ENCODE measurements at places on chromosomes 7 and 10. TPM values are rescaled to one million over a fixed set of nuclear protein-coding genes. Genes with fewer than 3 reads are reported as not detected.

DNA sequence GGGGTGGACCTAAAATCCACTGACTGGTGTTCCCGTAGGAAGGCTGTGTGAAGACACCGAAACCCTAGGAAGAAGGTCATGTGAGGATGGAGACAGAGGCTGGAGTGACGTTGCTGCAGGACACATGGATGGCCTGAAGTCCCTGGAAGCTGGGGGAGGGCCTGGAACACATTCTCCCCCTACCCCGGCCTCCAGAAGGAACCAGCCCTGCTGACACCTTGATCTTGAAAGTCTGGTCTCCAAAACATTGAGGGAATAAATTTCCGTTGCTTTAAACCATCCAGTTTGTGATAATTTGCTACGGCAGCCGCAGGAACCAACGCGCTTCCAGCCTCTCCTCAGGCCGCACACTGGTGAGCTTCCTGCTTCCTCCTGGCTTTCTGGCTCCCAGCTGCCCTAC, 288.2 kb downstream of the GLRX3 start:
- no peaks in the 10 kb centered on the region for H3K27me3 ChIP-seq
- H3K4me3 ChIP-seq, result no peak overlapping the region
- no peaks in the 10 kb centered on the region for H3K36me3 ChIP-seq

- H3K36me3 ChIP-seq, result no peaks in the 10 kb centered on the region
- H3K27ac ChIP-seq, result no peak overlapping the region
- no peak for DNase-seq
- H3K27me3 ChIP-seq, result no peaks in the 10 kb centered on the region
- no peak overlapping the region for H3K4me3 ChIP-seq
These were observed 66.9 kb upstream of the BAIAP2L1 start for GRCh38 chr7:98467570-98468312.

GRCh38 chr10:5814110-5815107, 1.2 kb upstream of the GDI2 start:
- no peaks in the 10 kb centered on the region for H3K36me3 ChIP-seq
- peak overlapping the region; percentile 89 for H3K4me3 ChIP-seq
- H3K27ac ChIP-seq, result peak overlapping the region; percentile 91
- H3K27me3 ChIP-seq, result no peaks in the 10 kb centered on the region
- no peak for DNase-seq

DNA sequence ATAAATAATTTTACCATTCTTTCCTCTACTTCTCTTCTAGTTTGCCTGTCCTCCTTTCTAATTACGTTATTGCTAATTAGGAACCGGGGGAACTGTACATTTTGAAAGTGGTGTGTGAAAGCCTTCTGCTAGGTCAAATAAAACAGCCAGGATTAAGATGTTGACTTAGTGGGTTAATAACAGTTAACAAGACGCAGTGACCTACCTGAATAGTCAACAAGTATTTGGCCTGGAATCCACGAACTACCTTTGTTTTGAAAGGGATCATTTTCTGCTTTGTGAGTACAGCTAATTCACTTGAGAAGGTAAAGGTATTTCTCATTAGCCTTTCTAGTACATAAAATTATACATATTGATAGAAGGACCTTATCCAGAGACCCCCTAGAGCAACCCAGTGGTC, 139.9 kb downstream of the COL28A1 start:
- H3K27me3 ChIP-seq, result no peaks in the 10 kb centered on the region
- DNase-seq, result no peak
- no peaks in the 10 kb centered on the region for H3K4me1 ChIP-seq
- no peak overlapping the region for H3K27ac ChIP-seq
- H3K36me3 ChIP-seq, result no peaks in the 10 kb centered on the region
- H3K4me3 ChIP-seq, result no peak overlapping the region

DNA sequence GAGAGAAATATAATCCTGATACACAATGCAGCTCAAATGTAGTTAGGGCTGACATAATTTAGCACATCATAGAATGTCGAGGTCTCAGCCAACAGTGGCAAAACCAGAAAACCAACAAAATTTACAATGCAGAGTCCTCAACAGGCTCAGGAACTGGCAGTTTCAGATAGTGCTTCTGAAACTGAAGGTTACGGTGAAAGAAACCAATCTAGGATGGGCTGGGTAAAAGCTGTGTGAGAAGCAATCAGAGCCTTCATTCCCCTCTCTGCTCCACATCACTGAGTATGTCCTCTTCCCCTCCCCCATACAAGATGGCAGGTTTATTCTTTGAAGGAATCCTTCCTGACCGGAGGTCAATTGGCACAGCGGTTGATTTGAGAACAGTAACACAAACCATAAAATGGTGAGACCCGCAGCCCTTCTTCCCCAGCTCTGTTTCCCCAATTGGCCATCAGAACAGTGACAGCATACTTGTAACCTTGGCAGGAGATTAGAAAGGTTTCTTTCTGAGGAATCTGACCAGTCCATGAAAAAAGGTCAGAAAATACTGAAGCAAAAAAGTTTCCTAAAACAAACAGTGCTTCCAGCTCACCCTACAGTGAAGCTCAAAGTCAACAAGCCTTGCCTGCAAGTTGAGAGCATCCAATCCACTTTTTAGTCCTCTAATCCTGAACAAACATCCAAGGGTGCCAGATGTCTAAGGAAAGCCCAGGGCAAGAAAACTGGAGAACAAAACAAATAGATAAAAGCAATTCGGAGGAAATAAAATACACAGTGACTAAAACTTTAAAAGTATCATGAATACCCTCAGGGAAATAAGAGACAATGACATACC, 53.9 kb upstream of the IL6 start:
- no peaks in the 10 kb centered on the region for H3K27me3 ChIP-seq
- no peaks in the 10 kb centered on the region for H3K36me3 ChIP-seq
- no peaks in the 10 kb centered on the region for H3K4me1 ChIP-seq
- H3K27ac ChIP-seq, result no peak overlapping the region

GRCh38 chr7:101315336-101315735, 6.3 kb downstream of the IFT22 start:
- H3K4me3 ChIP-seq, result no peak overlapping the region
- H3K27ac ChIP-seq, result no peak overlapping the region
- no peaks in the 10 kb centered on the region for H3K27me3 ChIP-seq
- DNase-seq, result no peak

- no peak for DNase-seq
- peaks cover 6% of the 10 kb centered on the region for H3K4me1 ChIP-seq
- H3K36me3 ChIP-seq, result no peaks in the 10 kb centered on the region
- H3K4me3 ChIP-seq, result no peak overlapping the region
These were observed 138.1 kb upstream of the EFCAB10 start for GRCh38 chr7:105719395-105719794.

- no peaks in the 10 kb centered on the region for H3K36me3 ChIP-seq
- no peak overlapping the region for H3K4me3 ChIP-seq
- H3K27ac ChIP-seq, result no peak overlapping the region
- DNase-seq, result no peak
- no peaks in the 10 kb centered on the region for H3K27me3 ChIP-seq
- peaks cover 15% of the 10 kb centered on the region for H3K4me1 ChIP-seq
These were observed 49.4 kb downstream of the RBM33 start for GRCh38 chr7:155693826-155694225.

DNA sequence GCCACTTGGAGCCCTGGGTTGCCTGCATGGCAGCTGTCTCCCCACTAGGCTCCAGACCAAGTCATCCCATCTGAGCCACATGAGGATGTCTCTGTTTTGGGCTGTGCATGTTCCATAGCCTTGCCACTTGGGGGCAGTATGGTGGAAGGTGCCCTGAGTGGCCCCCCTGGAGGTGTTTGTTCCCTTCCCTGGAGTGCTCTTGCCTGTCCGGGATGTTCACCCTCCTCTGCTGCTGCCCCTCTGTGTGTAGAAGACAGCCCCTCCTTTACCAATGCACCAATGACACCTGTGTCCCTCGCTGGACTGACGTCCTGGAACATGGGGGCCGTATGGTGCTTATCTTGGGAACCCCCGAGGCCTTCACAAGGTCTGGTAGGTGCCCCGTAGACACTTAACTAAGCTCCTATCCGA, 100.2 kb downstream of the ACTR3B start:
- H3K36me3 ChIP-seq, result no peaks in the 10 kb centered on the region
- no peak for DNase-seq
- H3K27ac ChIP-seq, result no peak overlapping the region
- H3K4me1 ChIP-seq, result no peaks in the 10 kb centered on the region
- H3K4me3 ChIP-seq, result no peak overlapping the region
- no peaks in the 10 kb centered on the region for H3K27me3 ChIP-seq

- no peak overlapping the region for H3K4me3 ChIP-seq
- no peaks in the 10 kb centered on the region for H3K27me3 ChIP-seq
- H3K27ac ChIP-seq, result no peak overlapping the region
- no peak for DNase-seq
- H3K4me1 ChIP-seq, result no peaks in the 10 kb centered on the region
- H3K36me3 ChIP-seq, result no peaks in the 10 kb centered on the region
These were observed 10.7 kb downstream of the SEMA3D start for GRCh38 chr7:85176197-85176596.

DNA sequence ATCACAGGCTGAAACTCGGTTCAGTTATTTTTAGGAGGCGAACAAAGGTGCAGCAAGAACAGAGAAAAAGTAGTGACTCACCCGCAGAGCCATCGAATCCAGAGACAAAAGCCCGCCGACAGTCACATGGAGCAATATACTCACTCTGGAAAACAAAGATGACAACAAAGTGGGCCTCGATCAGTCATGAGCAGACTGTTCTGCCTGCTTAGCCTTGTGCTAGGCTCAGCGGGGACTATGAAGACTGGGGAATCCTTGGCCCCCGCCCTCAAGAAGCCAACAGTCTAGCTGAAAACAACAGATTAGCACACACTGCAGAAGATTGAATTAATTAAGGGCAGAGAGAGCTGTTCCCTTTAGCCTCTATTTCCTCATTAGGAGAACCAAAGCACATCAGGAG, 30.4 kb downstream of the XPNPEP1 start:
- DNase-seq, result no peak
- no peak overlapping the region for H3K4me3 ChIP-seq
- H3K27ac ChIP-seq, result peak overlapping the region; percentile 37
- no peaks in the 10 kb centered on the region for H3K27me3 ChIP-seq
- H3K36me3 ChIP-seq, result peaks cover 22% of the 10 kb centered on the region
- H3K4me1 ChIP-seq, result peaks cover 25% of the 10 kb centered on the region

DNA sequence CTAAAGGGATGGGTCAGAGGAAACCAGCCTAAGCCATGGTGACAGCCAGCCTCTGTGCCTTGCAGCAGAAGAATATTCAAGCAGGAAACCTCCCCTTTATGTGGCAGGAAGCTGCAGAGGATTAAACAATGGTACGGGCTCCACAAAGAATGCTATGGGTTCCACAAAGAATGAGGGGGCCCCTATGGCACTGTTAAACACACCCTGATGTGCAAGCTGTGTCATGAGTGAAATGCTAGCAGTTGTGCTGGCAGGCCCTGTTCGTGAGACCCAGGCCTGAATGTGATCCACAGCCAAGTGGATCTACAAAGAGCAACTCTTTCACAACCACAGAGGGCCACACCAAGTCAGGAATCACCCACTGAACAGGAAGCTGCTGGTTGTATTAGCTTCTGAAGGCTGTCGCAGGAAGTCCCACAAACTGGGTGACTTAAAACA, 68.9 kb downstream of the MYOF start:
- no peaks in the 10 kb centered on the region for H3K4me1 ChIP-seq
- H3K27me3 ChIP-seq, result no peaks in the 10 kb centered on the region
- H3K4me3 ChIP-seq, result no peak overlapping the region
- DNase-seq, result no peak

DNA sequence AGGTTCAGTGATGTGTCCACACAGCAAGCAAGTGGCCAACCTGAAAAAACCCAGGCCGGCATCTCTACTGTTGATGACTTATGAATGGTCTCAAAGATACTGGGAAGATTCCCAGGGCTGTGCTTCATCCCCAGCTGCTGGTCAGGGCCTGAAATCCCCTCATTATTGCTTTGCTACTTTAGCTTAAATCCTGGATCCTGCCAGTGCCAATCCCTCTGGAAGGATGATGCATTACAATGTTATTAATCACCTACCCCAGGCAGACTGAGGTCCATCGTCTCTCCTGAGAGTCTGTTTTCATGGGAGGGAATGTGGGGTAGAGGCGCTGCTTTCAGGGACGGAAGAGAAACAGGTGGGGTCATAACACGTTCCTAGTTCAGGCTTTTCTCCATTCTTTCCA, 371.6 kb downstream of the RPS24 start:
- no peaks in the 10 kb centered on the region for H3K36me3 ChIP-seq
- H3K4me1 ChIP-seq, result peaks cover 9% of the 10 kb centered on the region
- H3K27me3 ChIP-seq, result no peaks in the 10 kb centered on the region
- DNase-seq, result no peak
- H3K27ac ChIP-seq, result no peak overlapping the region

- DNase-seq, result peak; percentile 43
- no peak overlapping the region for H3K4me3 ChIP-seq
- peaks cover 45% of the 10 kb centered on the region for H3K4me1 ChIP-seq
These were observed 25.5 kb downstream of the GTF2IRD1 start for GRCh38 chr7:74479066-74479781.

GRCh38 chr10:96366508-96366907, 7.7 kb upstream of the OPALIN start:
- H3K36me3 ChIP-seq, result no peaks in the 10 kb centered on the region
- no peak overlapping the region for H3K4me3 ChIP-seq
- no peaks in the 10 kb centered on the region for H3K27me3 ChIP-seq
- H3K4me1 ChIP-seq, result no peaks in the 10 kb centered on the region
- H3K27ac ChIP-seq, result no peak overlapping the region

- no peaks in the 10 kb centered on the region for H3K4me1 ChIP-seq
- no peak overlapping the region for H3K27ac ChIP-seq
- no peak for DNase-seq
- H3K27me3 ChIP-seq, result no peaks in the 10 kb centered on the region
- H3K4me3 ChIP-seq, result no peak overlapping the region
- H3K36me3 ChIP-seq, result peaks cover 5% of the 10 kb centered on the region
These were observed 27.0 kb downstream of the PFKFB3 start for GRCh38 chr10:6229746-6230145.

The BTBD16 gene
- not detected for total RNA-seq

The GDF10 gene
- total RNA-seq, result 5.5 TPM

The BMPER gene
- 0.14 TPM for total RNA-seq

The SEMA3E gene
- 0.56 TPM for total RNA-seq

The STOX1 gene
- 1.1 TPM for total RNA-seq

The WNT8B gene
- total RNA-seq, result 0.35 TPM

The UNC5B gene
- total RNA-seq, result 3.7 TPM

The MKRN1 gene
- 61.3 TPM for total RNA-seq

The COL26A1 gene
- total RNA-seq, result 0.84 TPM

The FOXI2 gene
- total RNA-seq, result 0.06 TPM

The PCLO gene
- 4.5 TPM for total RNA-seq

The ABCC2 gene
- total RNA-seq, result 0.98 TPM
